ENCODE measurements at places on chromosomes 7 and 10. TPM values are rescaled to one million over a fixed set of nuclear protein-coding genes. Genes with fewer than 3 reads are reported as not detected.

Gene CPVL
- total RNA-seq, result not detected

Gene TMEM139
- total RNA-seq, result not detected

Gene ZNF425
- total RNA-seq, result 0.73 TPM

Gene STAG3
- 0.42 TPM for total RNA-seq

Gene FAM25G
- total RNA-seq, result not detected

Gene TDRD1
- not detected for total RNA-seq

Gene GHRHR
- total RNA-seq, result not detected

Gene SLC18A3
- not detected for total RNA-seq

Gene AKR1C4
- total RNA-seq, result not detected

Gene CUZD1
- 0.99 TPM for total RNA-seq

Gene SUGCT
- total RNA-seq, result 2.4 TPM

Gene FZD8
- total RNA-seq, result 19.3 TPM

Gene LIMK1
- total RNA-seq, result 23.0 TPM

Gene TUBB8
- total RNA-seq, result not detected

Gene RAMP3
- not detected for total RNA-seq

Gene TMEM26
- total RNA-seq, result 0.14 TPM

Gene FAM180A
- not detected for total RNA-seq

Data from pulmonary artery endothelial cell (primary cell).